Stimulated activated CD4-positive, alpha-beta T cell treated with anti-CD3 and anti-CD28 coated beads, Interleukin-1b, Interleukin-23, amount 100 ng/mL, for 24 hours (primary cell): ENCODE measurements at places on chromosomes 2 and 18.

DNA sequence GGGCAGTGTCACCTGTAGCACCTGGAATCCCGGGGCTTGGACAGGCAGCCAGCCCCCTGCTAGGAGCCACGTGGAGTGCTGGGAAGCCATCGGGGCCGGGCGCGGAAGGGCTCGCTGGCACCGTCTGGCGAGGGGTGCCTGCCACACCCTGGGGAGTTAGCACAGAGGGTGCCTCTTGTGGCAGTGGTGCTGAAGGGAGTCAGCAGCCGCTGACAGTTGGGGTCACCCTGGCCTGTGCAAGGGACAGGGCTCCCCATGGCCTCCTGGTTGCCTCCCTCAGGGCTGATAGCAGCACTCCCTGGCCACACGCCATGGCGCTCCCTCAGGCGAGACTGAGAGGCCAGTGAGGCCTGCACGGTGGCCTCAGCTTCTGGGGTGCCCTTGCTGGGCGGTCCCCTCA, 13.9 kb upstream of the D2HGDH start:
- DNase-seq: no peak

GRCh38 chr18:68215931-68216330, 499.0 kb downstream of the TMX3 start:
- DNase-seq: no peak

DNA sequence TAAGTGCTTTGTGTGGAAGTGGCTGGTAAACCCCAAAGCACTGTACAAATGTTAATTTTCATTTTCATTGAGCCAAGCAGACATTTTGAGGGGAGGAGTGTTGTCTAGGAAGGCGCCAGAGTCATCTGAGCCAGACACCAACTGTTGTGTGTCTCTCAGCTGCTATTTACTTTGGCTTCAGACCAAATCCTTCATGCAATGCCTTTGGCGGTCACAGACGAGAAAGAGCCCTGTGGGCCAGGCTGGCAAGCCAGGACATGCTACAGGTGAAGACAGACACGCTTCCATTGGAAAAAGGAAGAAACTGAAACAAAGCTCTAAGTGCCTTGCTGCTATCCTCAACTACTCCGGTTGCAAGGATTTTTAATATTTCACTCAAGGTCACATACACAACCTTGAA, 115.4 kb upstream of the CDC42EP3 start:
- DNase-seq: no peak

GRCh38 chr18:29018976-29019375, 842.0 kb upstream of the CDH2 start:
- no peak for DNase-seq

DNA sequence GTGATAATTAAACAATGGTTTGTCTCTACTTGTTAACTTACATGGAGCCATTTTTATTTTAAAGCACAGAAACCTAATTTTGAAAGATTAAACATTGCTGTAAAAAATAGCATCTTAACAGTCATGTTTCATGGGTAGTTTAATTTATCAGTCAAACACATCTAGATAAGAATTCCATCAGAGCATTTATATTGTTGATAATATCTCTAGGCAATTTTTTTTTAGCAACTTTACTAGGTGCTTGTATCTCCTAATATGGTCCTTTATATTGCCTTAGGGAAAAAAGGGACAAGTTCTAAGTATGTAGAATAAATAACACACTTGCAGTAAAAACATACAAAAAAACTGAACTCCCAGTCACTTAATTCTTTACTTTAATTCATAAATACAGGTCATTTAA, 863 bp downstream of the CSRNP3 start:
- no peak for DNase-seq

DNA sequence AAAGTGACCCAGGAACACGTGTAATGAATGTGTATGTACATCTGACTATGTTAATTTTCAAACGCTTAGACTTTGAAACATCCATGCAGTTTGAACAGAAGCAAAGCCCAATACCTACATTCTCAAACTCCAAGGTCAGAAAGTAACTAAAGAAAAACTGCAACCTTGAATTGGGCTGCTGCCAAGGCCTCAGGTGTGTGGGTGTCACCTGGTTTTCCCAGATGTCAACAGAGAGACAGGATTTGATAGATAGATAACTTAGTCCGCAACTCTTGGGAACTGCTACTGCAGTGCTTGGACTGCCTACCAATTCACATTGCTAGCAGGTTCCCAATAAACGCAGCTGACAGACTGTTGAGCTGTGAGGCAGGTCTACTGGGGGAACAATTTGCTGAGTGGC, 78.7 kb upstream of the PAPOLG start:
- DNase-seq: no peak

DNA sequence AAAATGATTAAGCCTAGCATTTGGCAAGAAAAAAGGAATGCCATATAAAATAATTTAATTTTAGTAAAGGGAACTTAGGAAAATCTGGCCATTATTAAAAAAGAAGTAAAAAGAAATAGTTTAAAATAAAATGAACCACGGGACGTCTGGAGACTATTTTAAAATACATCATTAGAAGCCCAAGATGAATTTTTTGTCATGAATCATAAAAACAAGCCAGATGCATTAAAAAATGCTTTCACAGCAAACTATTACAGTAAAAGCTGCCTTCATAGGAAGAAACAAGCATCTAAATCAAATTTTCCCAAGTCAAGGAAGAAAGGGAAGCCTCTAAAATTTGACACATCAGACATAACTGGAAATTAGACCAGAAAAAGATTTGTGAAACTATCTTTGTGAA, 33.0 kb downstream of the COL5A2 start:
- no peak for DNase-seq

DNA sequence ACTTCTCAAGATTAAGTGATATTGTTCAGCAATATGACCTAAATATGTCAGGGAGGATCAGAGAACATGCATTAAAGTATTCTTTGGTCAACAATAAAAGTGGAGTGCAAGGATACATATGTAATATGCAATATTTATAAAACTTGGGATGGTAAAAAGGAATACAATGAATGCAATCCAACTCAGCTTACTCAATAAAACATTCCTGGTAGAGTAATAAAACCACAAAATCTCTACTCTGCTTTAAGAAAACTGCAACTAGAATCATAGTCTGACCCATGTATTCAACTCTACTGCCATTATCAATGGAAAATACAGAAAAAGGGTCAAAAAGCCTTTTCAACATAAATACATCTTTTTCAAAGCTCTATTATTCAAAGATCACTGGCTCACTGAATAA, 11.6 kb downstream of the IRS1 start:
- no peak for DNase-seq
